Activated CD4-positive, alpha-beta T cell treated with anti-CD3 and anti-CD28 coated beads, Interleukin-2, amount 50 U/mL, for 4 hours (primary cell): ENCODE measurements at places on chromosomes 5 and 9.

DNA sequence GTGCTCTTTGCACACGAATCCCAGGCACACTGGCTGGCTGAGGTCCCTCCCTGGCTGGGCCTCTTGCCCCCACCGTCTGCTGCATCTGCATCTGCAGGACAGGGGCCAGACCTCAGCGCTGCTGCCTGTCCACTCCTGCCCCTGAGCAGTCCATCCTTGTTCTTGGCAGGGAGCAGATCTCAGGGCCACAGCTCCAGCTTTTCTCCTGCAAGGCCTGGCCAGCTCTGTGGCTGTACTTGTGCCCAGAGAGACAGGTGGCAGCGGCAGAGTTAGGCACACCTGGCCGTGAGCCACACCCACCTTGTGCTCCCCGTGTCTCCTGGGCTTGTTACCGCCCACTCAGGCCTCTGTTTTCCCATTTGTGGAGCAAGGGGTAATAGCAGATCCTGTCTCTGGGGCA lies 13.9 kb downstream of the NEK6 start:
- DNase-seq = no peak

GRCh38 chr9:27801545-27801944 lies 228.3 kb upstream of the C9orf72 start:
- no peak for DNase-seq

GRCh38 chr9:105841562-105841961 lies 147.2 kb downstream of the TMEM38B start:
- no peak for DNase-seq

DNA sequence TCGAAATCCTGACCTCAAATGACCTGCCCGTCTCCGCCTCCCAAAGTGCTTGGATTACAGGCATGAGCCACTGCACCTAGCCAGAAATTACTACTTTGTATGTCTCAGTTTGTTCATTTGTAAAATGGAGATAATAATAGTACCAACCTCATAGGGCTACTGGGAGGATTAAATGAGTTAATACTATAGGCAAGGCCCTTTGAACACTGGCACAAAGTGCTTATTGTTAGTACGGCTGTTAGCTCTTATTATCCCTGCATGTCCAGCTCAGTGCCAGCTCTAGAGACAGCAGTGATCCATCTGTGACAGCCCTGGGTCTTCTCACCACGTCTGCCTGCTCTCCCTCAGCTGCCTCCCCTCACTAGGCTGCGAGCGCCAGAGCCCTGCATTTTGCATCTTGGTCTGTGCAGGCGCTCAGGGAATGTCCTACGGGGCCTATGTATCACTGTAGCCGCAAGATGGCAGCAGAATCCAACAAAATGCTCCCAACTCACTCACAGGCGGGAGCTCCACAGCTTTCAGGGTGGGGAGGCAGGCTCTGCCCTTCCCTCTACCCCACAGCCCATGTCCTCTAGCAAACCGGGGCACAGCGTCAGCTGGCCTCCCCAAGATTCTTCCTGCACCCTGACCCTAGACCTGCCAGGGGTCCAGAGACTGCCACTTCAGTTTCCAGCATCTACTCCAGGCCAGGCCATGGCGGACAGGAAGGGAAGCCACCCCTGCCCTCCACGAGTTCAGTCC lies 17.7 kb upstream of the AKNA start:
- peak; percentile 76 for DNase-seq

- peak; percentile 16 for DNase-seq
These were observed 72.1 kb downstream of the LRSAM1 start for GRCh38 chr9:127523312-127523851.

- DNase-seq = no peak
These were observed 282.7 kb downstream of the ENC1 start for GRCh38 chr5:74357827-74358226.

DNA sequence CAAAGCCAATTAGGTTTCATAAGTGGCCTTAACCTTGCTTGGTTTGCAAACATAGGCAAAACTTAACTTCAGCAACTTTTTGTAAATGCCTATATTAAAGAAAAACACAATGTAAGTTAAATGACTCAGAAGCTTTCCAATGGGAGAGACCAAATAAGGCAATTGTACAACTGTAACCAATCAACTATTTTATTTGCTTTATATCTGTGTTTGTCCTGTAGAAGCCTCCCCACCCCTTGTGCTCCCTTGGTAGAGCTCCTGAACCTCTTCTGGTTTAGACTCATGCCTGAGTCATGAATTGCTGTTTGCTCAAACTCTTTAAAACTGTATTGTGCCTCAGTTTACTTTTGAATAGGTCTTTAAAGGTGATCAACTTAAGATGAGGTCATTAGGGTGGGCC lies 3.0 kb upstream of the C1QTNF3 start:
- DNase-seq = no peak

GRCh38 chr9:104982543-104982942 lies 54.6 kb upstream of the ABCA1 start:
- no peak for DNase-seq

DNA sequence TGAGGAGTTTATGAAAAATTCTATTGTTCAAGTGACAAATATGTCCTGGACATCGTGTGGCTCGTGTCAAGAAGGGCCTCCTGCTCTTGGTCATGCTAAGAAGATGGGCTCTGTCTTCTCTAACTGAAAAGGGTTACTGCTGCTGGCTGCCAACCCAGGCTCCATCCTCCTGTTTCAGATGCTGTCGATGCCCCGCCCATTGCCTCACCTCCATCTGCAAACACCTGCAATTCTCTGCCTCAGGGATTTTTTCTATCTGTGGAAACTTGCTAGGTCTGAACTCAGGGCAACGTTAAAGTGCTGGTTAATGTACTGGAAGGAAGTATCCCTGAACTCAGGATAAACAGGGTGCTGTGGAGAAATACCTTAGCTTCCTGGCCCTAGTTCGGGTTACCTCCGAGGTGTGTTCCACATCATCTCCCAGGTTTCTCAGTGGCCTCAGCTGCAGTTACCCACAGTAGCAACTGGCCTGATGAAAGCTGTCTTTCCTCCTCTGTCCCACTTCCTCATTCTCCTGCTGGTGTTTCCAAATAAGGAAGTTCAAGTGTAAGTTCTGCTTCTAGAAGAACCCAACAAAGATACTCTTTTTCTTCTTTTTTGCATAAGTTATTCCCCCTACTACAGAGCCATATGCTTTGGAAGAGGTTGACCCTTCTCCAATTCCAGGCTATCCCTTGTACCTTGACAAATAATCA lies 151.7 kb upstream of the SMIM23 start:
- DNase-seq = no peak

DNA sequence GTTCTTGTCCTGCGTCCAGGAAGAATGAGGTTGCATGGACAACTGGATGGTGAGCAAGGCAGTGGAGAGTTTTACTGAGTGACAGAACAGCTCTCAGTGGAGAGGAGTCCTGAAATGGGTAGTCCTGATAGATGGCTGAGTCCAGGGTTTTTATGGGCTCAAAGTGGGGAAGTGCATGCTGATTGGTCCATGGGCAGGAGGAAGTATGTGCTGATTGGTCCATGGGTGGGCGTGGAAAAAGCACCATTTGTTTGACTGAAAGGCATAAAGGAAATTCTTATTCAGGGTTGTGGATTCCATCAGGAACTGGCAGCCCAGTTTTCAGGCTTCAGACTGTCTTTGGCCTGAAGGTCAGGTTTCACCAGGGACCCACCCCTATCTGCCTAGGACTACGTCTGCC lies 10.6 kb downstream of the FSD1L start:
- DNase-seq = no peak

GRCh38 chr5:165360784-165361542 lies 1855.5 kb downstream of the MAT2B start:
- DNase-seq = no peak

- no peak for DNase-seq
These were observed 7.3 kb downstream of the QSOX2 start for GRCh38 chr9:136238342-136238732.

DNA sequence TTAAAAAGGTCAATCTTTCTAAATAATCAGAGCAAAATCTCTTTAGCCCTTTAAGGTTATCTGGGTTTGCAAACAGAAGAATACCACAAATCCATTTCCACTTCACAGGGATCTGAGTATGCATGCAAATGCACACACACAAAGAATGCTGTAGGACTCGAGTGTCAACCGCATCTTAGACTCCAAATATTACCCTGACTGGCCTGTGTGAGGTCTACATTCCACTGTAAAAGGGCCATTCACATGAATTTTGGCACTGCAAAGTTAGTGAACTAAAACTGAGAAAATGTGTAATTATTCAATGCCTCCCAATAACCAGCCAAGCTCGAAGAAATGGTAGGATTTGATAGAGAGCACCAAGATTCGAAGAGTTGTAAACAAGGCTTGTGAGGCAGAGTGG lies 199.9 kb downstream of the AGTPBP1 start:
- no peak for DNase-seq

DNA sequence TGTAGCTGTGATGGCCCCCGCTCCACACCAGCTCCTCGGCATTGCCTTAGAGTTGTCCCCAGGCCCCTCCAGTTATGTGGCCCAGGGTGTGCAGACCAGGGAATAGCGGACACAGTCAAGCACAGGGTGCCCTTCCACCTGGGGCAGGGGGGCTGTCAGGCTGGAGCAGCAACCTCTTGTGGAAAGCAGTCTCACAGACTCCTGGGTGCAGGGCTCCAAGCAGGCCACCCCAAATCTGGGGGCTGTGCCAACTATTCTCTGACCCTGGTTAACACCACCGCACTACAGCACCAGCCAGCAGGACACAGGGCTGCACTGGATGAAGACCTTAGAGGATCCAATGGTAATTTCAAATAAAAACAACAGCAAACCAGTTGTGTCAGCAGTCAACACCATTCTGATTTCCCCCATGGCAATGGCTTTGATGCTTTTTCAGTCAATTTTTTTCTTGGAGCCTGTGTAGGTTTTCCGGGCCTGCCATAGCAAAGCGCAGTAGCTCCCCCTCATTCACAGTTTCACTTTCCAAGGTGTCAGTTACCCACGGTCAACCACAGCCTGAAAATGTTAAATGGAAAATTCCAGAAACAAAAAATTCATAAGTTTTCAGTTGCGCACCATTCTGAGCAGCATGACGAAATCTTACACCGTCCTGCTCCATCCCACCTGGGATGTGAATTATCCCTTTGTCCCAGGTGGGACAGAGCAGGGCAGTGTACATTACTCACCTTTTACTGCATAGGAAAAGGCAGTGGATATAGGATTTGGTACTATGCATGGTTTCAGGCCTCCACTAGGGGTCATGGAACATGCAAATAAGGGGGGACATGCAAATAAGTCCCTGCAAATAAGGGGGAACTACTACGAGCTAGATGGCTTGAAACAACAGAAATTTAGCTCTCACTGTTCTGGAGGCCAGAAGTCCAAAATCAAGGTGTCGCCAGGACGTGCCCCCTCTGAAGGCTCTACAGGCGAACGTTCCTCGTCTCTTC lies 49.0 kb downstream of the C5orf15 start:
- DNase-seq = no peak

DNA sequence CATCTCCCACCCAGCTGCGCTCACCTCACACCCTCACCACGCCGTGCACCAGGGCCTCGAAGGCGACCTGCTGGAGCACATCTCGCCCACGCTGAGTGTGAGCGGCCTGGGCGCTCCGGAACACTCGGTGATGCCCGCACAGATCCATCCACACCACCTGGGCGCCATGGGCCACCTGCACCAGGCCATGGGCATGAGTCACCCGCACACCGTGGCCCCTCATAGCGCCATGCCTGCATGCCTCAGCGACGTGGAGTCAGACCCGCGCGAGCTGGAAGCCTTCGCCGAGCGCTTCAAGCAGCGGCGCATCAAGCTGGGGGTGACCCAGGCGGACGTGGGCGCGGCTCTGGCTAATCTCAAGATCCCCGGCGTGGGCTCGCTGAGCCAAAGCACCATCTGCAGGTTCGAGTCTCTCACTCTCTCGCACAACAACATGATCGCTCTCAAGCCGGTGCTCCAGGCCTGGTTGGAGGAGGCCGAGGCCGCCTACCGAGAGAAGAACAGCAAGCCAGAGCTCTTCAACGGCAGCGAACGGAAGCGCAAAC lies 1.1 kb downstream of the POU4F3 start:
- no peak for DNase-seq

DNA sequence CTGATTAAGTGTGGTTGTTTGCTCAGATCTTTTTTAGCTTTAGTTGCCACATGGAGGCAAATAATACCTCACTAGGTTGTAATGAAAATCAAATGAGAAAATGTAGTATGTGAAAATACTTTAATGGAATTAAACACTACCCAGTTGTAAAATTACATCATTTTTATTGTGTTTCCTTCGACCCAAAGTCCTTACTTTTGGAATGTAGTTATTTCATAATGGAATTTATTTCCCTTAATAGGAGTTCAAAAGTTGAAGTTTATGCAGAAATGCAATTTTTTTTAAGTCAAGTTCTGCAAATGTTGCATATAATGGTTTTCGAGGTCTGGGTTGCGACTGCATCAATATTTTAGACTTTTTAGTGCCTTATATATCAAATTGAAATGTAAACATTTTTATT lies 31.0 kb downstream of the TNPO1 start:
- DNase-seq = no peak

DNA sequence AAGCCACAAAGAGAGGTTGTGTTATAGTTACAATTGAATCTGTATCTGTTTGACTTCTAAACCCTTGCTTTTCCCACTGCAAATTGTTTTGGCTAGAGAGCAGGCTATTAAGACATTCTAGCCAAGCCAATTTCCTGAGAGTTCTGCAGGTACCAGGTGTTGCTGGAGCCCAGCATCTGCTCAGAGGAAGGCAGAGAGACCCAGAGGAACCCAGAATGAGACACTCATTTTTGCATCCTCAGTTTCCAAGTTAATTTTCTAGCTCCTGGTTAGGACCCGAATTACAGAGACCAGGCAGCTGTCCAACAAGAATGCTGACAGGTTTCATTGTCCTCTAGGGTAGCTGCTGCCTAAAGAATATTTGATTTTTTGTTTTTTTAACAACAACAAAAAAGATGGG lies 266.2 kb downstream of the TRIM32 start:
- DNase-seq = no peak

- DNase-seq = no peak
These were observed 497.0 kb upstream of the GRAMD2B start for GRCh38 chr5:125926172-125926571.

GRCh38 chr5:154010660-154011059 lies 28.1 kb downstream of the FAM114A2 start:
- DNase-seq = no peak

GRCh38 chr9:130291474-130291873 lies 25.9 kb downstream of the HMCN2 start:
- no peak for DNase-seq

DNA sequence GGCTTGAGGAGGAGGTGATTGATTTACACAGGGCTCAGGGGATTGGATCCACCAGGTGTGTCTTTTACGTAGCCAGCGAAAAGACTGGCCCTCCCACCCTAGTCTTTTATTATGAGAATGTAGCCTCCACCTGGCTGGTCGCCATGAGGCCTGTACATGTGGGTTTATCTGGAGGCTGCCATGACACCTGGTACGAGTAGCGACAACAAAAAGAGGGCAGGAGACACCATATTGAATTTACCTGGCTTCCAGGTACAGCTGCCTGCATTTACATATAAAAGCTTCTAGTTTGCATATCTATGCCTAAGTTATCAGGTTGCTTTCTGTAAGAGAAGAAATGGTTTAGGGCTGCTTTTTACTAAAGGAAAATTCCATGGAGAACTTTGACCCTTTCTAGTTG lies 1173.7 kb upstream of the SEMA6A start:
- no peak for DNase-seq

DNA sequence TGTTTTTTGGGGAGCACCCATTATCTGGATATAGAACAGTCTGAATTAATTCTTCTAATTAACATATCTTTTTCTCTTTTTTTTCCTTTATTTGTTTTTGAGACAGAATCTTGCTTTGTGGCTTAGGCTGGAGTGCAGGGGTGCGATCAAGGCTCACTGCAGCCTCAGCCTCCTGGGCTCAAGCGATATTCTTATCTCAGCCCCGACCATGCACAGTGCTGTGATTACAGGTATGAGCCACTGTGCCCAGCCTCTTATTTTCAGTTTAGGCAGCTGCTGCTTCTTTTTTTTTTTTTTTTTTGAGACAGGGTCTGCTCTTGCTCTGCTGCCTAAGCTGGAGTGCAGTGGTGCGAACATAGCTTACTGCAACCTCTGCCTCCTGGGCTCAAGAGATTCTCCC lies 20.2 kb downstream of the UBE2R2 start:
- no peak for DNase-seq
